Heart left ventricle (tissue), 16 donors: ENCODE measurements at places on chromosomes 5 and 9. TPM values are rescaled to one million over a fixed set of nuclear protein-coding genes. Genes with fewer than 3 reads are reported as not detected.
A peak's percentile ranks its signal among the peaks of the same experiment; 100 is the strongest.

Gene SCGB3A2
- not detected for total RNA-seq

GRCh38 chr9:6893350-6894131 lies 135.8 kb downstream of the KDM4C start:
- H3K36me3 ChIP-seq = no peaks in the 10 kb centered on the region
- H3K27ac ChIP-seq = no peak overlapping the region
- no peak overlapping the region for H3K4me3 ChIP-seq

DNA sequence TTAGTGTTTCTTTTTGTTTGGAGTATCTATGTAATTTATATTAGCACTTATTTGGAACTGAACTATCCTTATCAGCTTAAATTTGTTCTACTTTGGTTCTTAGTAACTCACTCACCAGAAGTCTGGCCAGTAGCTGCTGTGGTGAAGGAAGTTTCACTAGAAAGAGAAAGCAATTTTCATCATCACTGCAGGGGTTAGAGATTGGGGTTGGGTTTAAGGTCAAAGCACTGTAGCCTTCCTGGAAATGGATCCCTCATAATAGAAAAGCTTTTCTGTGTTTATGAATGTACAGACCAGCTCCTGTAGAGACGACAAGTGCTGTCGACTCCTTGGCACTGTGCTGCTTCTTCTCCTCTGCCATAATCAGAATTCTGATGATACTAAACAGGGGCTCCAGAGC lies 22.2 kb downstream of the MROH2B start:
- H3K4me3 ChIP-seq = no peak overlapping the region
- H3K4me1 ChIP-seq = no peaks in the 10 kb centered on the region
- H3K27ac ChIP-seq = no peak overlapping the region
- no peaks in the 10 kb centered on the region for H3K27me3 ChIP-seq
- H3K36me3 ChIP-seq = no peaks in the 10 kb centered on the region

DNA sequence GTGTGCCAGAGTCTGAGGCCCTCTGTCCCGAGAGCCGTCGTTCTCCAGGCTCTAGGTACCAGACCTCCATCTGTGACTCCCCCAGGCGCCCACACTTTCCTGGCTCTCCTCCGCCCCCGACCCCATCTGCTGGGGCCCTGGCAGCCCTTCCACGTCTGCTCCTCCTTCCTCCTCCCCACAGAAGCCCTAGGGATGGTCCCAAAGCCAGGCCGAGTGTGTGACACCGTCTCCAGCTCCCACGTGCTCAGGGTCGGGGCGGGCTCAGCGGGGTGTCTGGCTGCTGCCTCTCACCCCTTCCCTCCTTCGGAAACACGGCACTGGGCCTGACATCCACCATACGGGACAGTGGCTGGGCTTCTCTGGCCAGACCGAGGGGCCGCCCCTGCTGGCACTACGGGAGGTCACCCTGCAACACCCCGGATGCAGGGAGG lies 20.5 kb upstream of the SLC6A19 start:
- no peaks in the 10 kb centered on the region for H3K27me3 ChIP-seq
- H3K4me3 ChIP-seq = no peak overlapping the region
- H3K27ac ChIP-seq = no peak overlapping the region
- no peaks in the 10 kb centered on the region for H3K36me3 ChIP-seq
- H3K4me1 ChIP-seq = peaks cover 24% of the 10 kb centered on the region
- peak; percentile 22 for DNase-seq

GRCh38 chr9:132041798-132042197 lies 37.9 kb downstream of the MED27 start:
- no peak overlapping the region for H3K27ac ChIP-seq
- H3K36me3 ChIP-seq = no peaks in the 10 kb centered on the region
- H3K4me1 ChIP-seq = no peaks in the 10 kb centered on the region
- H3K27me3 ChIP-seq = no peaks in the 10 kb centered on the region
- DNase-seq = no peak
- no peak overlapping the region for H3K4me3 ChIP-seq

DNA sequence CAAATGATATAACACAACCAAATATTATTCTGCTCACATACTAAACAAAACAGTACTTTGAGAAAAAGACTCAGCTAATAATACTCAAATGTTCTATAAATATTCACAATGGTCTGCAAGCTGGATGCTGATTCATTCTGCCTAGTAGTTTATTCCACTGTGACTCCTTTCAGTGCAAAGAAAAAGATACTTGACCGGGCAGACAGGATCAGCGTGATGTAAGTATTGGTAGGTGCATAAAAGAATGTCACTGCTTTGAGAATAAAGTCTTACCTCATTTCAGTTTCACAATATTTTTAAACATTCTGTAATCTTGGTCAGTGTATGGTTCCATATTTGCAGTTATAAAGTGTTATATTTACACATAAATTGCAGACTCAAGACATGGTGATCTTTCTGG lies 223.0 kb upstream of the NUDT12 start:
- no peak overlapping the region for H3K4me3 ChIP-seq
- no peak overlapping the region for H3K27ac ChIP-seq
- H3K36me3 ChIP-seq = no peaks in the 10 kb centered on the region
- H3K27me3 ChIP-seq = no peaks in the 10 kb centered on the region
- no peaks in the 10 kb centered on the region for H3K4me1 ChIP-seq

- H3K4me1 ChIP-seq = no peaks in the 10 kb centered on the region
- no peak for DNase-seq
Measured at GRCh38 chr5:87997662-87998061, 271.0 kb downstream of the TMEM161B start.

GRCh38 chr9:125752070-125752628 lies 5.0 kb downstream of the PBX3 start:
- H3K4me3 ChIP-seq = no peak overlapping the region
- no peaks in the 10 kb centered on the region for H3K27me3 ChIP-seq
- DNase-seq = no peak
- H3K4me1 ChIP-seq = peaks cover 31% of the 10 kb centered on the region
- H3K36me3 ChIP-seq = no peaks in the 10 kb centered on the region

DNA sequence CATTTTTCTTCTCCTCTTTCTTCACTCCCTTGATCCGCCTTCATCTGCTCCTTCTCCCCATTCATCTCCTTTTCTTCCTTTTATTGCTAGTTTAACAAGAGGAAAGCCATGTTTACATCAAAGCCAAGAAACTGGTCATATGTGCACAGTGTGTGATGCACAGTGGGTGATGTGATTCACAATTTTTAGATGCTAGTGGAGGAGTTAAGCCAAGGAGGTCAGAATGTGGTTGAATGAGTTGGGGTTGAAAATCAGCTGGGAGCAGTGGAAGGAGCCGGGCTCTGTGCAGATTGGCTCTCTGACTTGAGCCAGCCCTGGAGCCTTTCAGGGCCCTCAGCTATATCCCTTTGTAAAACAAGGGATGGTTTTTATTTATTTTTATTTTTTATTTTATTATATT lies 7.3 kb downstream of the ACER2 start:
- no peak overlapping the region for H3K27ac ChIP-seq
- H3K4me1 ChIP-seq = peaks cover under 1% of the 10 kb centered on the region
- no peak for DNase-seq
- H3K36me3 ChIP-seq = no peaks in the 10 kb centered on the region

- DNase-seq = no peak
- no peak overlapping the region for H3K27ac ChIP-seq
- H3K36me3 ChIP-seq = no peaks in the 10 kb centered on the region
- no peaks in the 10 kb centered on the region for H3K4me1 ChIP-seq
- no peaks in the 10 kb centered on the region for H3K27me3 ChIP-seq
- no peak overlapping the region for H3K4me3 ChIP-seq
Measured at GRCh38 chr9:96169901-96170300, 132.1 kb downstream of the HSD17B3 start.

Gene KIF3A
- 11.2 TPM for total RNA-seq

GRCh38 chr5:131745703-131746102 lies 51.1 kb downstream of the FNIP1 start:
- H3K27ac ChIP-seq = no peak overlapping the region
- H3K4me3 ChIP-seq = no peak overlapping the region
- no peak for DNase-seq
- H3K27me3 ChIP-seq = no peaks in the 10 kb centered on the region
- H3K4me1 ChIP-seq = no peaks in the 10 kb centered on the region
- peaks cover 4% of the 10 kb centered on the region for H3K36me3 ChIP-seq

DNA sequence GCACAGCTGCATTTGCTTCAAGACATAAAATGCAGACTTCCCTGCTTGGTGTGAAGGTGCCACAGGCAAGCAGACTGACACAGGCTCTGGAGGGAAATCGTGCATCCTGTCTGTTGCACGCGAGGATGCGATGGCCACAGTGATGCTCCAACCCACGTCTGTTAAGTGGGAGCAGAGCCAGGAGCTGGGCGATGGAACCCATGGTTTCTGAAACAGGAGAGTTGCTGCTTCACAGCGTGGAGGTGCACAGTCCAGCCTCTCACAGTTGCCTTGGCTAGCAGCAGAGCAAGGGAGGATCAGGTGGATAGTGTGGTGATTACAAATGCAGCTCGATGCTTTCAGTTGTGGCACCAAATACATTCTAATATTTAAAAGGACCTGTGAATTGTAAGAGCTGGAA lies 108.8 kb downstream of the TENT4A start:
- no peak for DNase-seq
- H3K4me1 ChIP-seq = no peaks in the 10 kb centered on the region
- no peaks in the 10 kb centered on the region for H3K36me3 ChIP-seq

- peaks cover 13% of the 10 kb centered on the region for H3K4me1 ChIP-seq
- DNase-seq = no peak
- no peaks in the 10 kb centered on the region for H3K27me3 ChIP-seq
- no peak overlapping the region for H3K4me3 ChIP-seq
- no peak overlapping the region for H3K27ac ChIP-seq
Measured at GRCh38 chr5:88262116-88262515, 6.5 kb downstream of the TMEM161B start.

Gene CDC20B
- total RNA-seq = not detected

- peak overlapping the region; percentile 56 for H3K4me3 ChIP-seq
- DNase-seq = peak; percentile 67
- no peaks in the 10 kb centered on the region for H3K27me3 ChIP-seq
- H3K4me1 ChIP-seq = peaks cover 39% of the 10 kb centered on the region
- peak overlapping the region; percentile 82 for H3K27ac ChIP-seq
Measured at GRCh38 chr9:125889112-125889475, 141.9 kb downstream of the PBX3 start.

Gene FSTL4
- not detected for total RNA-seq

GRCh38 chr5:28750251-28750650 lies 1711.9 kb upstream of the CDH9 start:
- H3K27ac ChIP-seq = no peak overlapping the region
- no peaks in the 10 kb centered on the region for H3K27me3 ChIP-seq
- H3K4me1 ChIP-seq = no peaks in the 10 kb centered on the region

- H3K36me3 ChIP-seq = peaks cover 26% of the 10 kb centered on the region
- no peaks in the 10 kb centered on the region for H3K27me3 ChIP-seq
- no peak overlapping the region for H3K4me3 ChIP-seq
- no peak overlapping the region for H3K27ac ChIP-seq
Measured at GRCh38 chr9:14131356-14132088, 182.4 kb downstream of the NFIB start.

- no peak overlapping the region for H3K27ac ChIP-seq
- H3K36me3 ChIP-seq = no peaks in the 10 kb centered on the region
- H3K4me1 ChIP-seq = no peaks in the 10 kb centered on the region
- H3K27me3 ChIP-seq = no peaks in the 10 kb centered on the region
- no peak for DNase-seq
Measured at GRCh38 chr5:75234251-75234650, 2.4 kb downstream of the ANKRD31 start.

- DNase-seq = peak; percentile 55
- H3K4me3 ChIP-seq = no peak overlapping the region
- H3K27ac ChIP-seq = peak overlapping the region; percentile 82
- no peaks in the 10 kb centered on the region for H3K27me3 ChIP-seq
- H3K36me3 ChIP-seq = peaks cover 62% of the 10 kb centered on the region
- H3K4me1 ChIP-seq = peaks cover 33% of the 10 kb centered on the region
Measured at GRCh38 chr5:177537389-177538361, 16.7 kb downstream of the FAM193B start.

- H3K36me3 ChIP-seq = no peaks in the 10 kb centered on the region
- DNase-seq = no peak
- no peak overlapping the region for H3K4me3 ChIP-seq
- peaks cover 15% of the 10 kb centered on the region for H3K4me1 ChIP-seq
Measured at GRCh38 chr5:17192191-17192590, 25.2 kb upstream of the BASP1 start.

DNA sequence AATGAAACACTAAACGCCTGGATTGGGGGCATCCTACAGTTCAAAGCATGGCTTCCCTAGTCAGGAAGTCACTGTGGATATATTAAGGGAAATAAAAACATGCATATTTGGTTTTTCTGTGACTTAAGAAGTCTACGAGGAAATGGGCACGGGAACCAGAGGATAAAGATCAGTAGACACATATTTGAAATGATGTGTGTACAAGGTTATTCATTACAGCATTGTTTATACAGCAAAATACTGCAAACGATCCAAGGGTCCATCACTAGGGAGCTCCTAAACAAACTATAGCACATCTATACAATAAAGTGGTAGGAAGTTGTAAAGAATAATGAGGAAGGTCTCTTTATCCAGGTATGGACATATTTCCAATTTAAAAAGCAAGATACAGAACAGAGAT lies 71.8 kb downstream of the EFNA5 start:
- H3K4me3 ChIP-seq = no peak overlapping the region
- peaks cover 4% of the 10 kb centered on the region for H3K4me1 ChIP-seq
- DNase-seq = no peak
- no peaks in the 10 kb centered on the region for H3K36me3 ChIP-seq
- H3K27ac ChIP-seq = no peak overlapping the region

Gene PCDHB11
- total RNA-seq = 2.8 TPM

- no peak overlapping the region for H3K4me3 ChIP-seq
- H3K27ac ChIP-seq = no peak overlapping the region
- H3K27me3 ChIP-seq = no peaks in the 10 kb centered on the region
- no peak for DNase-seq
- peaks cover 5% of the 10 kb centered on the region for H3K4me1 ChIP-seq
Measured at GRCh38 chr9:126125577-126125976, 201.1 kb upstream of the MVB12B start.

- no peak overlapping the region for H3K27ac ChIP-seq
- no peaks in the 10 kb centered on the region for H3K27me3 ChIP-seq
- H3K4me3 ChIP-seq = no peak overlapping the region
- H3K36me3 ChIP-seq = no peaks in the 10 kb centered on the region
- no peak for DNase-seq
Measured at GRCh38 chr5:39211773-39212172, 7.6 kb downstream of the FYB1 start.

DNA sequence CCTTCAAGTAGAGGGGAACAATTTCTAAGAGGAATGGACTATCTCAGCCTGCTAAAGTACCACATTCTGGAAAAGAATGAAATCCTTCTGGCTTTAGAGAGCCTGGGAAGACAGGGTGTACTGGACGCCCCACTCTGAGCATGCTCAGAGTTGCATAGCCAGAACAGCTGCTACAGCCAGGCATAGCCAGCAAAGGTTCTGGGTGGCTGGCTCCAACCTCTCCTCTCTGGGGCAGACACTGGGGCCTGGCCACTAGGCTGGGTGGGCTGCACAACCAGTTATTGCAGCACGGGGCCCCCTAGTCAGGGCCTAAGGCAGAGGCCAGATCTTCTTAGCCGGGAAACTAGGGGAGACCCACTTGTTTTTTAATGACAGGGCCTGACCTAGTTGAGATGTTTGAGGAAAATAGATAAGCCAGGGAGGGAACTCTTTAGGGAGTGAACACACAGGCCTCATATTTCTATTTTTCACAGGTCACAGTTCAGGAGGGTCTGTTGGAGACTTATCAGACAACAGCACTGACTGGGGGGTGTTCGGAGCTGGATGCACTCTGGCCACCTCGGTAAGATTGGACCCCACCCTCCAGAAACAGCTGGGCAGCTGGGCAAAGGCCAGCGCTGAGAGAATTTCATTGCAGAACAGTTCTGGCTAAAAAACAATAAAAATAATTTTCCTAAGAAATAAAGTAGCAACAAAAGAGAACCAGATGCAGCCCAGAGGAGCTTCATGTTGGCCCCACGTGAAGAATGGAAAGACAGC lies 142.9 kb downstream of the LPAR1 start:
- no peaks in the 10 kb centered on the region for H3K4me1 ChIP-seq
- H3K27ac ChIP-seq = peak overlapping the region; percentile 36
- no peak overlapping the region for H3K4me3 ChIP-seq
- no peaks in the 10 kb centered on the region for H3K27me3 ChIP-seq
- no peaks in the 10 kb centered on the region for H3K36me3 ChIP-seq

Gene ARHGEF37
- 28.5 TPM for total RNA-seq

Gene CCNI2
- not detected for total RNA-seq
